Epithelial cell of prostate (primary cell): ENCODE measurements at places on chromosomes 11 and 22.

- DNase-seq, result no peak
Observed at GRCh38 chr11:117633186-117633754, 163.7 kb downstream of the DSCAML1 start.

GRCh38 chr11:27694992-27695391 is 5.3 kb downstream of the BDNF start:
- DNase-seq, result no peak

GRCh38 chr22:48581796-48582469 is 1245.7 kb downstream of the BRD1 start:
- no peak for DNase-seq

- DNase-seq, result no peak
Observed at GRCh38 chr11:19225581-19225980, 15.2 kb downstream of the E2F8 start.

- no peak for DNase-seq
Observed at GRCh38 chr11:110026858-110027626, 66.2 kb upstream of the ZC3H12C start.

GRCh38 chr11:115279813-115280761 is 224.1 kb downstream of the CADM1 start:
- no peak for DNase-seq

DNA sequence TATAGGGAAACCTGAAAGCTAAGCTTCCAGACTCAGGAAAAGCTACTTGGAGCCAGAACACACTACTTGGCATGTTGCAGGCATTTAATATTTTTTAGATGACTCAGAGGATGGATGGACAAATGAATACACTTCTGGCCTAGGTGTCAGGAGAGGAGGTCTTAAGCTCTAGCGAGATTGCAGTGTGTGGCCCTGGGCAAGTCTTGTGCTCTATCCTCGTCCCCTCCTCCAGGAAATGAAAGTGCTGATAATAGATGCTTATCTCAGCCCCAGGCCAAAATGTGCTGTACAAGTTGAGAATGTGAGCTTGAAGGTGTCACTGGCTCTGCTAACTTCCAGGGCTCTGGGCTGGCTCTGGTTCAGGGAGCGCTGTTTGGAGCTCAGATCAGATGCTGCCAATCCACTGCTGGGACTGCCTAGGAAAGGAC is 136.3 kb downstream of the PKNOX2 start:
- peak; percentile 56 for DNase-seq

- no peak for DNase-seq
Observed at GRCh38 chr11:100734743-100735527, 47.8 kb downstream of the ARHGAP42 start.

- no peak for DNase-seq
Observed at GRCh38 chr11:100003985-100004384, 683.1 kb upstream of the ARHGAP42 start.

GRCh38 chr11:75635066-75635862 is 33.6 kb downstream of the MAP6 start:
- DNase-seq, result no peak

DNA sequence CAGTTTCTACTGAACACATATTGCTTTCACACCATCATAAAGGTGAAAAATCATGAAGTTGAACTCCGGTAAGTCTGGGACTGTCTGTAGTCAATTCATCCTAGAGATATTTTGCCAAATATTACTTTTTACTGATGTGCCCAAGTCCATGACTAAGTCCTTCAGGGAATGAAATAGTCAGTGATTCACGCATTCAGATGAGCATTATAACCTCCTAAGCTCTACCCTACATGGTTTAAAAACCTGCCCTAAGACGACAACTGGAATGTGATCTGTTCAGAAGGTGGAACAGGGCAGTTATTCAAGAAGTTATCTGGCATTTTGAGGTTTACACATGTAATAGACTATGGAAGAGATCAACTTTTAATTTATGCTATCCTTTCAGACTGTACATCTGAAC is 125.6 kb downstream of the TRPC6 start:
- DNase-seq, result no peak

DNA sequence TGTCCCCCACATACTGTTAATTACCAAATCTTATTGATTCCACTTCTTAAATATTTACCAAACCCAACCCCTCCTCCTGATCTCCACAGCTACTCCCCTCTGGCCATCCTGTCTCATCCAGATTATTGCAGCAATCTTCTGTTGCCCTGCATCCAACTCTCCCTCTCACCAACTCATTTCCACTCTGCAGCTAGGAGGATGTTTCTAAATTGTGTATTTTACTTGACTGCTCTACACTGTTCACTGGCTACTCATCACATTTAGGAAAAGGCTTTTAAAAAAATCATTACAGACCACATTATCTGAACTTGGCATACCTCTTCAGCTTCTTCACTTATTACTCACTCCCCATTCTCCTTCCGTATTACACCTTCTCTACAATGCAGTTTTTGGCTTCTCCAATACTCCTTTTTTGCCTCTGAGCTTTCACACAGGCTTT is 117.9 kb downstream of the ATG16L2 start:
- DNase-seq, result no peak

DNA sequence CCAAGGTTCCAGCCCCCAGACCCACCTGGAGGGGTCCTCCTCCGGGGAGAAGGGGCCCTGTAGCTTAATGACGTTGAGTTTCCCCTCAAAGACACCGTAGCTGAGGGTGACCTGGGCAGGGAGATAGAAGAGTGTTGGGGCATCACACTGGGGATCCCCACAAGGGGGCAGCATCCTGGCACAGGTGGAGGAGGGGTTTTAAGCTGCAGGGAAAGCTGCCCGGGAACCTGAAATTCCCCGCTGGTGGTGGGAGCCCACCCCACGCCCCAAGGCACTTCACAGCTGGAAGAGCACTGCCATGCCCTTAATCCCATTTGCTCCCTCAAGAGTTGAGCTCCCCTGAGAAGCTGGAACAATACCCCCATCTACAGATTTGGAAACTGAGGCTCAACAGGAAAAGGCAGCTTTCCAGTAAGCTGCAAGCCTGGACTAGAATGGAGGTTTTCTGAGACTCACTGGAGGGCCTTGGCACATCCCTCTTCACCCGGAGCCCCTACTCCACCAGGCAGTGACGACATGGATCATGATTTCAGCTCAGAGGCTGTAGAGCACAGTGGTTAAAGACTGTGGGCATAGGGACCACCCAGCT is 13.7 kb downstream of the MFNG start:
- DNase-seq, result no peak

DNA sequence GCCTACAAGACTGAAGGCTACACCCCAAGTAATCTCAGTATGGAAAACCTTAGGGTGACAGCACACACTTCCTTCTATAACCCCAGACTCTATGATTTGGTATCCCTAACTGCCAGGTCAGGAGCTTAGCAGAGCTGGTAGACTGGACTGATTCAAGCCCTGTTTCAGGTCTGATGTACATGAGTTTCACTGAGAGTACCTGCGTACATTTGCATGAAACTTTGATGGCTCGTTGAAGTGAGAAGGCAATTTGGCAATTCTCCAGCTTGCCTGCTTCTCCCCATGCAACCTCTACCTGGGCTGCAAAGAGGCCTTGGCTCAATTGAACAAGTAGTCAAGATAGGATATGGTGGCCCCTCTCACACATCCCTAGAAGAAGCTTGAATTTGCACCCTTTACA is 10.2 kb downstream of the FIBIN start:
- DNase-seq, result peak; percentile 69

- DNase-seq, result peak; percentile 6
Observed at GRCh38 chr11:77107950-77108349, 5.3 kb downstream of the OMP start.

- DNase-seq, result no peak
Observed at GRCh38 chr22:45284705-45285262, at the start of gene UPK3A. UPK3A (plus strand) TSS chr22:45284949; CDS start chr22:45285014, 65 bp downstream.

DNA sequence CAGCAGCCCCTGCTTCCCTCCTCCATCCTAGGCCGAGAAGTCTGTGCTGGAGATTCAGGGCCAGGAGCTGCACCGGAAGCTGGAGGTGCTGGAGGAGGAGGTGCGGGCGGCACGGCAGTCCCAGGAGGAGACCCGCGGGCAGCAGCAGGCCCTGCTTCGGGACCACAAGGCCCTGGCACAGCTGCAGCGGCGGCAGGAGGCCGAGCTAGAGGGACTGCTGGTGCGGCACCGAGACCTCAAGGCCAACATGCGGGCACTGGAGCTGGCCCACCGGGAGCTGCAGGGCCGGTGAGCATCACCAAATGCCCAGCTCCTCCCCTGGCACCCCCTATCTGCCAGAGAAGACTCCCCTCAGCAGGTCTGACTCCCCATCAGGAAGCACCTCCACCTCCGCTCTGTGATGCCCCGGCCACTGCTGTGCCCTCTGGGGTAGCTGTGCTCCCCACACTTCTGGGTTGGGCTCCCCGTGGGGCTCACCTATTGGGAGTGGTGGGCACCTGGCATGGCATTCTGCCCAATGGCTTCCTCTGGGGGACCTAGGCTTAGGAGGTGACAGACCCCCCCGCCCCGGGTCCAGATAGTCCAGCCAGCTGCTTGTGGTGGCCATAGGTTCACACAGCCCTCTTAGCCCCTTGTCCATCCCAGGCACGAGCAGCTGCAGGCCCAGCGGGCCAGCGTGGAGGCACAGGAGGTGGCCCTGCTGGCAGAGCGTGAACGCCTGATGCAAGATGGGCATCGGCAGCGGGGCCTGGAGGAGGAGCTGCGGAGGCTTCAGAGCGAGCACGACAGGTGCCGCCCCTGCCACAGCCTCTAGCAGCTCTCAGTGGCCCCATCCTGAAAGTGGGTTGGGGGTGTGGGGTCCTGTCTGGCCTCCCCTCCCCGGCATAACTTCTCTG is 6.6 kb upstream of the RPS6KA4 start:
- DNase-seq, result no peak

DNA sequence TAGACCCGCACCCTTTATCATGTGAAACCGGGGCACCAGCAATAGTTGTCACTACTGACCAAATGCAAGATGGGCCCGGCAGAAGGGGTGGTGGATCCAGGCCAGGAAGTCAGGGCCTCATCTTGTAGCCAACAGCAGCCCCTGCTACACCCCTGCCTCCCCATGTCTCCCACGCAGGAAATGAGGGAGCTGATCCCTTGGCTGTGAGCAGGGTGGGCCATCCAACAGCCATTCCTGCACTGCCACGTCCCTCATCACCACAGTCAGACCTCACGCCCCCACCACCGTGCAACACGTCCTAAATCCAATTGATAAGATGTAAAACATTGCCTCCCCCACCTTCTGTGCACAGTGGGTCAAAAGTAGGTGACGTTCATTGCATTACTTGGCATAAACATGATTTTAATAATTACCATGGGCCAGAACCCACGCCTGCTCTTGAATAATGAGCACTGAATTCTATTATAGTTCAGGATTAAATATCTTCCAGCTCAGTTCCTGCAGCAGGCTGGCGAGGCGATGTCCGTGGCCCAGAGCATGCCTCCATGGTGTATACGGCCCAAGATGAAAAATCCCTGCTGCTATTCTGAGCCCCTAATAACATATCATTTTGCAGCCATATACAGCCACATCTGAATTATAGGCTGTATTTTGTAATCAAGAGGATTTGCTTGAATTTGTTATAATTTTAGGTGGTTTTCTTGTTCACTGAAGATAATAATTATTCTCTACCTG is 1373.8 kb downstream of the BRD1 start:
- no peak for DNase-seq

DNA sequence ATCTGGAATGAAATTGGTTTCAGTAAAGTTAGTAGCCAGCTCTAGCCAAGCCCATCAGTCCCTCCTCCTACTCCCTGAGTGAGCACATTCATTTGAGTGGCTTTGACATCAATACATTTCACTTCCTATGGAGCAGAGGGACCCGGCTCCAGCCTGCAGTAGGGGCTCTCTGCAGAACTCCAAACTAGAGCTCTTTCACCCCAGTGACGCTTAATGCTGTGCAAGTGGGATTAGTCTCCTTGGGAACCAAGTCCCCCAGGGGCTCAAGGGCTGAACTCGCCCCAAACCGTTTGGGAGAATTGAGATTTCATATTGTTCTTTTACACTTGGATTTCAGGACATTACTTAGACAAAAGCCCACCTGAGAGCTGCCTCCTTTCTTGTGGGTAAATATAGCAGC is 4.4 kb upstream of the FAM181B start:
- DNase-seq, result no peak

GRCh38 chr11:102879801-102880200 is 5.0 kb upstream of the MMP12 start:
- DNase-seq, result no peak

DNA sequence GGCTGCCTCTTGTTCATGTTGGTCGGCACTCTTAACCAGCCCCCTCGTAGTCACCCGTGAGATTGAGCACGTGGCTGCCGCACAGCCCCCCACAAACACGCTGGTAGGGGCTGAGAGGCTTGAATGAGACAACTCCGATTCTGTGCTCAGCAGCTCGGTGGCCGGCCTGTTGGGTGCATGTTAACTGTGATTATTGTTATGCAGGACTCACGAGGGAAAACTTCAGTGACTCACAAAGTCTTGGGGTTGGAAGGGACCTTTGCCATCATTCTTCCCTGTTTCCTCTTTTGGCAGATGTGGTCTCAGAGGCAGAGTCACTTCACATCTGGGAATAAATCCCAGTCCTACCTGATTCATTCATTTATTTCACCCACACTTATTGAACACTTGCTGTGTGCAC is 75.2 kb downstream of the ADAMTS15 start:
- no peak for DNase-seq

GRCh38 chr11:9025101-9025850 is 21.5 kb upstream of the NRIP3 start:
- no peak for DNase-seq

GRCh38 chr11:73019449-73019848 is 122.7 kb downstream of the FCHSD2 start:
- no peak for DNase-seq

DNA sequence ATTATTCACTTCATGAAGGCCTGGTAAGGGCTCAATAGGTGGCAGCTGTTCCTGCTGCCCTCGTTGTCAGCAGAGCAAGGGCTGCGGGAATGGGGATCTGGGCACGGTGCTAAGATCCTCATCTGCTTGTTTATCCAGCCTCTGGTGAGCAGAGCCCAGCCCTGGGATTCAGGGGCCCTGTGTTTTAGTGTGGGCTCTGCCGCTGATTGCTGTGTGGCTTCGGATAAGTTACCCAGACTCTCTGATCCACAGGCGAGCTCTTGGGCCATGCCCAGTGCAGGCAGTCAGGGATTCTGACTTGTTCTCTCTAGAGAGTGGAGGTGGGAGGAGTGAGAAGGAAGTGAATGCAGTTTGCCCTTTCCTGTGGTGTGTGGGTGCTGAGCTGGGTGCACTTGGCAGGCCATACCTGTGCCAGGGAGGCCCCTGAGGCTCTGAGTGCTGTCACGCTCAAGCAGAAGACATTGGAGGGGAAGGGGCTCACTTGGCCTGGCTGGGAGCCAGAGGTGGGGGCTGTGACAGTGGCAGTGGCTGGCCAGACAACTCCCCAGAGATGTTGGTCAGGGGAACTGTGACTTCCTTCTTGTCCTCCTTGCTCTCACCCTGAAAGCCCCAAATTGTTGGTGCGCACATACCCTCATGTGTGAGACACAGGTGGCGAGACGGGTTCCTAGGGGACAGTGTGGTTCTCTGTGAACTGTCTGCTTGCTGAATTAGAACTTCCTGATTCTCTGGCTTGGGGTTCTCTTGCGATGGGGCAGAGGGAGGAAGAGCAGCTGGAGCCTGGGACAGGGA is 43.7 kb downstream of the CD82 start:
- no peak for DNase-seq

- DNase-seq, result no peak
Observed at GRCh38 chr11:104191124-104191523, 27.2 kb upstream of the PDGFD start.
